Caco-2 (cell line): ENCODE measurements at places on chromosomes 11 and 22. TPM values are rescaled to one million over a fixed set of nuclear protein-coding genes. Genes with fewer than 3 reads are reported as not detected.

- no peak overlapping the region for H3K4me3 ChIP-seq
- peaks cover 4% of the 10 kb centered on the region; the same call in 1 of the 2 replicates for H3K4me1 ChIP-seq
- H3K36me3 ChIP-seq: no peaks in the 10 kb centered on the region
- H3K27me3 ChIP-seq: no peaks in the 10 kb centered on the region
- no peak for DNase-seq
Observed at GRCh38 chr11:35237351-35237750, 98.4 kb downstream of the CD44 start.

- no peak overlapping the region for H3K27ac ChIP-seq
- H3K27me3 ChIP-seq: no peaks in the 10 kb centered on the region; the same call in 1 of the 2 replicates
- peak; percentile 49 for DNase-seq
- H3K36me3 ChIP-seq: no peaks in the 10 kb centered on the region
- no peaks in the 10 kb centered on the region for H3K4me1 ChIP-seq
- no peak overlapping the region for H3K4me3 ChIP-seq
Observed at GRCh38 chr11:62974848-62975522, 9.8 kb downstream of the SLC22A6 start.

- peaks cover 24% of the 10 kb centered on the region for H3K4me1 ChIP-seq
- peak; percentile 79 for DNase-seq
- peak overlapping the region; percentile 33 for H3K4me3 ChIP-seq
- H3K27me3 ChIP-seq: no peaks in the 10 kb centered on the region
Observed at GRCh38 chr11:72239849-72240460, 4.0 kb downstream of the PHOX2A start.

DNA sequence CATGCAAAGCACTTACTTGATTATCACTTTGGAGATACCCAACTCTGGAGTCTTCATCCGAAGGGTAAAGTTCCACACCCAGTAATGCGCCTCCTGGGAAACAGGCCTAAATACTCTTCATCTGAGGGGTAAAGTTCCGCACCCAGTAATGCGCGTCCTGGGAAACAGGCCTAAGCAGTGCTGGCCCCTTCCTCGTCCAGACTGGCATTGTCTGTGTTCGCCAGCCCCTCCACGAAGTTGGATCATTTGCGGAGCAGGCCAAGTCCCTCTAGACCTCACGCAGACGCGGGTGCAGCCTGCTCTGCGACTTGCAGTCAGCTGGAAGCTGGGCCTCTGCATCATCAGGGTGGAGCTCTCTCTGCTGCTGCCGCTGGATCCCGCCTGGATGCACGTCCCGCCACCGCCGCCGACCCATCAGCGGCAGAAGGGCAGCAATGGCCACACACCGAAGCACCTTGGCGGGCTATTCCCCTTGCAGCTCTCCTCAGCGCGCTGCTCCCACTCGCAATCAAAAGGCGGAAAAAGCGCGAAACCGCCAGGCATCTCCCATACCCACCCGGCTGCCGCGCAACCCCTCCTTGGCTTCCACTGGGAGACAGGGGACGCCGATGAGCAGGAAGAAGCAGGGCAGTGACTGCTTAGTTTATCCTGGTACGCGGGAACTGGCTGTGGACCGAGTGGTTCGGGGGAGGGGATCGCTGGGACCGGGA lies 34.1 kb upstream of the GLYATL1 start:
- peaks cover 9% of the 10 kb centered on the region for H3K4me1 ChIP-seq
- no peak overlapping the region for H3K27ac ChIP-seq
- no peaks in the 10 kb centered on the region for H3K27me3 ChIP-seq
- no peak overlapping the region for H3K4me3 ChIP-seq
- no peaks in the 10 kb centered on the region for H3K36me3 ChIP-seq
- DNase-seq: no peak

GRCh38 chr11:117966908-117967307 lies 19.3 kb upstream of the IL10RA start:
- H3K27ac ChIP-seq: no peak overlapping the region
- H3K4me3 ChIP-seq: no peak overlapping the region
- no peak for DNase-seq
- no peaks in the 10 kb centered on the region for H3K4me1 ChIP-seq

Gene NLRP14
- not detected in 2 replicates for total RNA-seq

Gene ST13
- total RNA-seq: 364 and 385 TPM in 2 replicates

DNA sequence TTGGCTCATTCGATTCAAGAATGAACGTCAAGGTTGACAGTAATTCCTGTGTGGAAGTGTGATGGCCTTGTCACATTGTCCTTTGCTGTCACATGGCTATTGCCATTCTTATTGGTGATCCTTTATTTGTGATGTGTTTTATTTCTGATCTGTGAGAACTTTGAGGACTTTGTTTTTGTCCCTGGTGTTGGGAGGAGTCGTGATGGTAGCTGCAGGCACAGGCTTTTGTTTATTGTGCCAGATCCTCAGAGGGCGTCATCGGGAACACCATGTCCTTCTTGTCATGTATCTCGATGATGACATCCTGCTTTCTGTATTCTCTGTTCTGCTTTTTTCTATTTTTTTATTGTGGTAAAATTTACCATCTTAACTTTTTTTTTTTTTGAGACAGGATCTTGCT lies 5.6 kb downstream of the PICK1 start:
- no peak overlapping the region for H3K27ac ChIP-seq
- no peak overlapping the region for H3K4me3 ChIP-seq
- DNase-seq: no peak
- H3K4me1 ChIP-seq: peaks cover 6% of the 10 kb centered on the region; the same call in 1 of the 2 replicates
- H3K36me3 ChIP-seq: no peaks in the 10 kb centered on the region; the same call in 1 of the 2 replicates

Gene C11orf87
- not detected in 2 replicates for total RNA-seq

DNA sequence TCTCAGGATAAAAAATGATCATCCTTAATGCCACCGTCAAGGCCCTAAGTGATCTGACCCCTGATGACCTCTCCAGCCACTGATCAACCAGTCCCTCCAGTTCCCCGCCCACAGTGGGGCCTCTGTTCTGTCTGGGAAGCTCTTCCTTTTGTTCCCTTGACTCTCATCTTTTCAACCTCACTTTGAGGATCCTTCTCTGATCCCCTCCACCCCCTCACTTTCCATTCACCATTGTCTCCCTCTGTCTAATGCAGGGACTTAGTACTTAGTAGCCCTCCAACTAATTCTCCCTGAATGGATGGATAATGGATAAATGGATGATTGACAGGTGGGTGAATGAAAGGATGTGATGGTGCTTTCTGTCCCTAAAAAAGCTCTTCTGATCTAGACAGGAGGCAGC lies 45.6 kb downstream of the C11orf58 start:
- H3K36me3 ChIP-seq: no peaks in the 10 kb centered on the region; the same call in none of the 2 replicates
- no peaks in the 10 kb centered on the region for H3K27me3 ChIP-seq
- H3K4me1 ChIP-seq: peaks cover 22% of the 10 kb centered on the region
- H3K4me3 ChIP-seq: no peak overlapping the region
- no peak for DNase-seq
- no peak overlapping the region for H3K27ac ChIP-seq

Gene SYT12
- 0.23 and 0.82 TPM in 2 replicates for total RNA-seq

- no peak overlapping the region for H3K4me3 ChIP-seq
- no peak for DNase-seq
- H3K27me3 ChIP-seq: no peaks in the 10 kb centered on the region
- H3K36me3 ChIP-seq: no peaks in the 10 kb centered on the region
- peaks cover 14% of the 10 kb centered on the region for H3K4me1 ChIP-seq
- H3K27ac ChIP-seq: no peak overlapping the region
Observed at GRCh38 chr22:46245511-46245910, 4.6 kb downstream of the CDPF1 start.

DNA sequence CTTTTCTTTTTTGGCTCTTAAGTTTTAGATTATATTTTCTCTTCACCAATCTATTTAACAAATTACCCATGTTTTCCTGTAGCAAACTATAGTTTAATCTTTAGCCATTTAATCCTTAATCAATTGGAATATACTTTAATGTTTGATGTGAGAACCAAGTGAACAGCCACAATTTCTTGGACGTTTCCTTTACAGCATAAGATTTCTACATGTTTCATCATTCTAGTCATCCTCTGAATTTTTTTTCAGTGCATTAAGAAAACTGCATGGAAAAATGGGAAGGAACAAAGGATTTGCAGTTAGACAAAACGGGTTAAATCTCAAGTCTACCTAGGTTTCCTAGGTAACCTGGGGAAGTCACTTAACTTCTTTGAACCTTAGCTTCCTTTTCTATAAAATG lies 507.1 kb upstream of the CCDC90B start:
- no peaks in the 10 kb centered on the region for H3K27me3 ChIP-seq
- no peak overlapping the region for H3K27ac ChIP-seq
- H3K36me3 ChIP-seq: no peaks in the 10 kb centered on the region
- no peak overlapping the region for H3K4me3 ChIP-seq

GRCh38 chr11:5288906-5289550 lies 12.7 kb downstream of the OR51B4 start:
- H3K27me3 ChIP-seq: no peaks in the 10 kb centered on the region
- H3K4me1 ChIP-seq: no peaks in the 10 kb centered on the region
- no peaks in the 10 kb centered on the region for H3K36me3 ChIP-seq

Gene TMEM86A
- 0.19 and 0.25 TPM in 2 replicates for total RNA-seq

GRCh38 chr11:215581-216037 lies 8.1 kb downstream of the RIC8A start:
- DNase-seq: no peak
- H3K4me1 ChIP-seq: peaks cover 19% of the 10 kb centered on the region
- H3K4me3 ChIP-seq: no peak overlapping the region
- peak overlapping the region; percentile 63 for H3K27ac ChIP-seq
- no peaks in the 10 kb centered on the region for H3K27me3 ChIP-seq
- H3K36me3 ChIP-seq: peaks cover 7% of the 10 kb centered on the region

Gene CHORDC1
- 194 and 227 TPM in 2 replicates for total RNA-seq

Gene DNAJB7
- total RNA-seq: not detected in 2 replicates

Gene GLYATL1
- 1.5 and 4.0 TPM in 2 replicates for total RNA-seq

DNA sequence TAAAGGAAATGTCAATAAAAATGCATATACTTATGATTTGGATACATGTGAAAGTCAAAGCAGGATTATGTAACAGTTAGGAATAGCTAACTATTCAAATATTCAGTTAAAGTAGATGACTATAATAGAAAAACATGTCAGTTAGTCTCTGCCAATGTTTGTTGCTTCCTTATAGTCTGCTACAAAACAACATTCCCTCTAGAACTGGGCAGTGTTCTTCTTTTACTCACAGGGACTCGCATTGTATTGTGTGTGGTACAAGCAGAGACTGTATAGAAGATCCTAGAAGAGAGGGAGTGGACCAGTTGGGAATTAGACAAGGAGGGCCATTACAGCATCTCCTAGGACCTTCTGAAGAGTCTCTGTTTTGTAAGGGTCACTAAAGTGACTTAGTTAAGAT lies 10.6 kb downstream of the ACAT1 start:
- no peaks in the 10 kb centered on the region for H3K4me1 ChIP-seq
- no peaks in the 10 kb centered on the region for H3K27me3 ChIP-seq
- peaks cover 2% of the 10 kb centered on the region; the same call in 1 of the 2 replicates for H3K36me3 ChIP-seq
- no peak overlapping the region for H3K4me3 ChIP-seq
- no peak for DNase-seq

GRCh38 chr11:119784421-119784820 lies 55.4 kb upstream of the NECTIN1 start:
- DNase-seq: no peak
- no peaks in the 10 kb centered on the region for H3K27me3 ChIP-seq
- H3K36me3 ChIP-seq: no peaks in the 10 kb centered on the region
- no peak overlapping the region for H3K27ac ChIP-seq
- H3K4me3 ChIP-seq: no peak overlapping the region
- no peaks in the 10 kb centered on the region for H3K4me1 ChIP-seq

DNA sequence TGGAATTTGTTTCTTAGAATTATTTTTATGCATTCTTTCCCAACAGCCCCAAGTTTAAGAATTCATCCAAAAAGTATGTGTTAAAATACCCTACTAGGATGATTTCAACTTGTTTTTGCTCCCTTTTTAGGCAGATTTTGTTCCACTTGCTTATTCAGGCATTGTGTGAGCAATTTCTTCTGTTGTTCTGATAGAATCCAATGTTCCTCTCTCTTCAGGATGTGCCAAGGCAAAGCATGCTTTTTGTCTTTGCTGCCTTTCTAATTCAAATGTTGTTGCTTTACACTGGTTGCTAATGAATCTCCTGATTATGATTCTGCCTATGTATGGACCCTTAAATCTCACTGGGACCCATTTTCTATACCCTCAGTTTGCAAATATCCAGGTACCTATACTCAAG lies 131.2 kb upstream of the ARHGAP42 start:
- DNase-seq: no peak
- H3K27me3 ChIP-seq: no peaks in the 10 kb centered on the region
- H3K36me3 ChIP-seq: no peaks in the 10 kb centered on the region
- H3K4me3 ChIP-seq: no peak overlapping the region
- H3K27ac ChIP-seq: no peak overlapping the region
- H3K4me1 ChIP-seq: no peaks in the 10 kb centered on the region

- H3K4me3 ChIP-seq: no peak overlapping the region
- no peak overlapping the region for H3K27ac ChIP-seq
- H3K27me3 ChIP-seq: no peaks in the 10 kb centered on the region
- H3K4me1 ChIP-seq: peaks cover 8% of the 10 kb centered on the region; the same call in 1 of the 2 replicates
- no peaks in the 10 kb centered on the region for H3K36me3 ChIP-seq
Observed at GRCh38 chr22:30824096-30824495, 129.4 kb downstream of the OSBP2 start.

- no peak overlapping the region for H3K27ac ChIP-seq
- no peaks in the 10 kb centered on the region for H3K36me3 ChIP-seq
- H3K4me1 ChIP-seq: peaks cover 9% of the 10 kb centered on the region; the same call in 1 of the 2 replicates
- DNase-seq: peak; percentile 32
- H3K4me3 ChIP-seq: no peak overlapping the region
Observed at GRCh38 chr11:1705126-1706052, 8.4 kb downstream of the KRTAP5-6 start.

GRCh38 chr11:126607374-126607773 lies 251.9 kb downstream of the ST3GAL4 start:
- no peak overlapping the region for H3K27ac ChIP-seq
- DNase-seq: peak; percentile 79
- H3K36me3 ChIP-seq: no peaks in the 10 kb centered on the region
- H3K4me1 ChIP-seq: no peaks in the 10 kb centered on the region
- peaks cover 2% of the 10 kb centered on the region for H3K27me3 ChIP-seq
- no peak overlapping the region for H3K4me3 ChIP-seq

Gene SCGB1C1
- not detected in 2 replicates for total RNA-seq

GRCh38 chr22:31094021-31094551 lies 13.0 kb downstream of the SMTN start:
- no peak overlapping the region for H3K4me3 ChIP-seq
- no peak for DNase-seq
- H3K4me1 ChIP-seq: no peaks in the 10 kb centered on the region
- H3K36me3 ChIP-seq: no peaks in the 10 kb centered on the region; the same call in none of the 2 replicates

Gene TRPM5
- not detected in 2 replicates for total RNA-seq

- H3K4me1 ChIP-seq: peaks cover 5% of the 10 kb centered on the region; the same call in 1 of the 2 replicates
- DNase-seq: no peak
- H3K27me3 ChIP-seq: no peaks in the 10 kb centered on the region
- H3K36me3 ChIP-seq: no peaks in the 10 kb centered on the region
Observed at GRCh38 chr11:131385763-131386390, 15.5 kb downstream of the NTM start.
